ENCODE measurements at places on chromosomes 13 and 19. TPM values are rescaled to one million over a fixed set of nuclear protein-coding genes. Genes with fewer than 3 reads are reported as not detected.

SELENOW gene
- 212 TPM for polyA plus RNA-seq

CYP2S1 gene
- polyA plus RNA-seq, result 8.7 TPM

CGB5 gene
- not detected for polyA plus RNA-seq

SLC25A23 gene
- 43.5 TPM for polyA plus RNA-seq

PTGIR gene
- polyA plus RNA-seq, result 0.86 TPM

IGFL1 gene
- 58.7 TPM for polyA plus RNA-seq

PINLYP gene
- 13.5 TPM for polyA plus RNA-seq

C3 gene
- 25.6 TPM for polyA plus RNA-seq

CD209 gene
- 0.22 TPM for polyA plus RNA-seq

CYP2A7 gene
- not detected for polyA plus RNA-seq

GPR12 gene
- polyA plus RNA-seq, result 0.01 TPM

DAND5 gene
- polyA plus RNA-seq, result not detected

B3GNT3 gene
- 45.1 TPM for polyA plus RNA-seq

ZNF738 gene
- polyA plus RNA-seq, result 3.6 TPM

RFPL4AL1 gene
- not detected for polyA plus RNA-seq

SMAD9 gene
- 1.2 TPM for polyA plus RNA-seq

PLIN5 gene
- polyA plus RNA-seq, result 2.7 TPM

MAP3K10 gene
- 13.5 TPM for polyA plus RNA-seq

FBXL12 gene
- polyA plus RNA-seq, result 14.8 TPM
